MG63 (cell line): ENCODE measurements at places on chromosomes 1 and 21.

- no peak for DNase-seq
Observed at GRCh38 chr1:28815533-28816185, 3.7 kb downstream of the OPRD1 start.

- DNase-seq: no peak
Observed at GRCh38 chr1:208291923-208292711, 47.9 kb upstream of the PLXNA2 start.

DNA sequence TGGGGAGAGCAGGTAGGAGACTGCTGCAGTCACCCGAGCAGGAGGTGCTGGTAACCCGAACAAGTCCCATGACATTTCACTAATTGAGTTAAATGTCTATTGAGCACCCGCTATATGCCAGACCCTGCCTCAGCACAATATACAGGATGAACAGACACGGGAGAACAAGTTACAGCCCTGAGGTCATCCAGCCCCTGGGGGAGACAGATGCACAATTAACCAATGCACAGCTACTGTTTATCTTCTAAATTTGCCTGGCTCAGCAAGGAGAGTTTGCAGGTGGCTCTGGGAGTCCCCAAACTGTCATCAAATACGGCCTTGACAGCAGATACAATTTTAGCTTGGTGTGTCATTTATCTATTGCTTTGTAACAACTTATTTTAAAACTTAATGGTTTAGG is 18.1 kb downstream of the CITED4 start:
- DNase-seq: no peak

GRCh38 chr1:155125946-155126555 is 1.6 kb upstream of the EFNA1 start:
- no peak for DNase-seq
